Neural progenitor cell (in vitro differentiated cells): ENCODE measurements at places on chromosomes 7 and 10. TPM values are rescaled to one million over a fixed set of nuclear protein-coding genes. Genes with fewer than 3 reads are reported as not detected.

Gene OR9A2
- total RNA-seq = not detected in 2 replicates

Gene GPR85
- 1.2 and 3.0 TPM in 2 replicates for total RNA-seq

Gene FZD1
- total RNA-seq = 5.1 and 10.9 TPM in 2 replicates

Gene ZNF862
- 5.9 and 12.6 TPM in 2 replicates for total RNA-seq

Gene AKR1C4
- not detected in 2 replicates for total RNA-seq

Gene CNOT4
- total RNA-seq = 19.1 and 21.4 TPM in 2 replicates

Gene AGR3
- total RNA-seq = not detected in 2 replicates

Gene CPA4
- total RNA-seq = not detected in 2 replicates

Gene TUBB8
- 1.9 and 4.3 TPM in 2 replicates for total RNA-seq

Gene SPDYE3
- not detected in 2 replicates for total RNA-seq

DNA sequence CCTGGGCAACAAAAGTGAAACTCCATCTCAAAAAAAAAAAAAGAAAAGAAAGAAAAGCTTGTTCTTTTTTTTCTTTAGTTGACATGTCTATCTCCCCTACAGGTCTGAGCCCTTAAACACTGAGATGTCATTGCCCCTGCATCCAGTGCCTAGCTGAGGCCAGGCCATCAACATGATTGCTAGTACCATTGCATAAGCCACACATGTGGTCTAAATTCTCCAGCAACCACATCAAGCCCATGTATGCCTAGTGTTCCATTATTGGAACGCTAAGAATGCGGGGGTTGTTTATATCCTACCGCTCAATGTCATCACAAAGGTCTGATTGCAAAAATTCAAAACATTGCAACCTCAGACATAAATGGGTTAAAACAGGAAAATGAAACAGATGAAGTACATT is 62.7 kb downstream of the NPTX2 start:
- no peak for DNase-seq
- no peak overlapping the region for H3K27ac ChIP-seq
- no peaks in the 10 kb centered on the region for H3K4me1 ChIP-seq
- peaks cover 11% of the 10 kb centered on the region for H3K27me3 ChIP-seq
- H3K4me3 ChIP-seq = no peak overlapping the region

GRCh38 chr10:14240253-14241189 is 90.2 kb downstream of the FRMD4A start:
- H3K4me3 ChIP-seq = no peak overlapping the region
- no peak overlapping the region for H3K27ac ChIP-seq
- peaks cover 3% of the 10 kb centered on the region for H3K27me3 ChIP-seq
- H3K36me3 ChIP-seq = no peaks in the 10 kb centered on the region
- no peaks in the 10 kb centered on the region for H3K4me1 ChIP-seq

DNA sequence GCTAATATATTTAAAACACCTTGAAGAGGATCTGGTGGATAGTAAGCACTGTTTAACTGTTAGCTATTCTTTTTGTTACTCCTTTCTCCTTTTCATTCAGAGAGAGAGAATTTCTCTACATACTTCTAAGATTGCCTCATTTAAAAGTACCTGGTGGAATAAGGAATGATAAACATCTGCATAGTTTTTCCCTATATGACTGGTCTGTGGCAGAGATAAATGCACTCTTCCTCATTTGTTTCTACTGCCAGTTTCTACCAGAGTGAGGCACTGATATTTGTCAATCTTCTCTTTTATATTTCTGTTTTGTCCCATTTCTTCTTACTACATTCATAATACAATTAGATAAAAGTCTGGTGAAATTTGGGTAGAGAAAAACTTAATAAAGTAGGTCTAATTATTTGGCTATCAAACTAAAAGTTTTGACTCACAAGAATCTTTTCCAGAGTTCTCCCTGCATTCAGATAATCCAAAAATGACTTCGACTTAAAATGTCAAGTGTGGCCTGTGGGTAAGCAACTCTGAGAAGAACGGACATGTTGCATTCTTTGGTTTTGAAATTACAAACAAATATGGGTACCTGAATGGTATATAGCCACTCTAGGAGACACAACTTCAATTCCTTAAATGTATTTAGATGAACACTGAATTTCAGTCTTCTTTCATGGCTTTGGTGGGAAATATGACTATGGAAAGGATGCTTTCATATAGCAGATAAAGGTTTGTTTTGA is 38.8 kb downstream of the RNLS start:
- H3K27ac ChIP-seq = no peak overlapping the region
- peaks cover 11% of the 10 kb centered on the region for H3K4me1 ChIP-seq
- H3K27me3 ChIP-seq = no peaks in the 10 kb centered on the region
- no peaks in the 10 kb centered on the region for H3K36me3 ChIP-seq
- no peak for DNase-seq

GRCh38 chr7:131194070-131194865 is 133.4 kb upstream of the MKLN1 start:
- DNase-seq = no peak
- no peaks in the 10 kb centered on the region for H3K36me3 ChIP-seq
- no peaks in the 10 kb centered on the region for H3K27me3 ChIP-seq
- no peak overlapping the region for H3K27ac ChIP-seq
- H3K4me3 ChIP-seq = no peak overlapping the region
- H3K4me1 ChIP-seq = peaks cover 10% of the 10 kb centered on the region

DNA sequence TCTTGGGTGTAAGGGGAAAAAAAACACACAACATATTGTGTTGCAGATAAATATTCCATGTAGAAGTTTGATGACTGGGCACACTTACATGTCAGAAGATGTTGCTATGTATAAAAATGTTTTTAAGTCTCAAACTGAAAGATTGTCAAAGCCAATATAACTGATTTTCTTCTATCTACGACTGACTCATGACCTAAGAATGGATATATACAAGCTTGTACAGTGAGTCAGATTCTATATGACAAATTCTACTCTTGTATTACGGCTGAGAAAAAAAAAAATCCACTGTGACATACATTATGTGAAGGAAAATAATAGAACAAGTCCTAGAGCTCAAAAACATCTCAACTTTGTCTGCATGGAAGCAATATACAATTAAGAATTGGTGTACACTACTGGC is 343.0 kb upstream of the PCDH15 start:
- H3K4me3 ChIP-seq = no peak overlapping the region
- H3K36me3 ChIP-seq = no peaks in the 10 kb centered on the region
- H3K4me1 ChIP-seq = no peaks in the 10 kb centered on the region
- no peak for DNase-seq
- no peak overlapping the region for H3K27ac ChIP-seq

GRCh38 chr7:63014792-63015191 is 983.9 kb upstream of the ZNF722 start:
- H3K27me3 ChIP-seq = no peaks in the 10 kb centered on the region
- no peak overlapping the region for H3K4me3 ChIP-seq
- no peaks in the 10 kb centered on the region for H3K4me1 ChIP-seq
- no peaks in the 10 kb centered on the region for H3K36me3 ChIP-seq

DNA sequence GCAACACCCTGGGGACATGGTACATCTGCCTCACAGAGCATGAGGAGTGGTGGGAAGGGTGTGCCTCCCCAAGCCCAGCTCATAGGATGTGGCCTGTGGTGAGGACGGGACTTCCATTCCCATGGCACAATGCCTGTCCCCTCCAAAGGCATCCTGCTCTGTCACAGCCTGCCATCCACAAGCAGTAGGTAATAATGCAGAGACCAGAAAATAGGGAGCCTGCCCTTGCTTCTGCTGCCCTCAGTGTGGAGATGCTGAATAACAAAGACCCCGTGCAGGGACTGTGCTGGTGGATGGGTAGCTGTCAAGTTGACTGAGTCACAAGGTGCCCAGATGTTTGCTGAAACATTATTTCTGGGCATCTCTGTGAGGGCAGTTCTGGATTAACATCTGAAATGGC is 199.9 kb upstream of the GRB10 start:
- peak; percentile 26 for DNase-seq
- H3K27ac ChIP-seq = no peak overlapping the region
- H3K4me1 ChIP-seq = peaks cover 7% of the 10 kb centered on the region
- H3K36me3 ChIP-seq = no peaks in the 10 kb centered on the region
- H3K27me3 ChIP-seq = no peaks in the 10 kb centered on the region
- no peak overlapping the region for H3K4me3 ChIP-seq

DNA sequence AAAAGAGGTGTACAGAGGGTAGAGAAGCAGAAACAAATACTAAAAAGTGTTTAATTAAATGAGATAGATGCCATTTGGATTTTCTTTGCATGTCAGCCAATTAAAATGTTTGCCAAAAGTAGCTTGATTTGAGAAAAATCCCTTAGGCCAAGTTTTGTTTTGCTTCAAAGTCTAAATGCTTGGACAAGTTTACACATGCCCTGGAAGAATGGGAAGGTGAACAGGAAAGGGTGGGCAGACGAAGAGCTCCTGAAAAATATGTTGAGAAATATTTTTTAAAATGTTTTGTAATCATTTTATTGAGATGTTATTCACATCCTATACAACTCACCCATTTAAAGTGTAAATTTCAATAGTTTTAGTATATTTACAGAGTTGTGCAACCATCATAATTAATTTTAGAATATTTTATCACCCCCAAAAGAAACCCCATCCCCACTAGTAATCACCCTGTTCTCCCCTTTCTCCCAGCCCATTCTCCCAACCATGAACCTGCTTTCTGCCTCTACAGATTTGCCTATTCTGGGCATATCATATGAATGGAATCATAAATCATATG is 98.5 kb upstream of the ANK3 start:
- H3K4me3 ChIP-seq = no peak overlapping the region
- no peaks in the 10 kb centered on the region for H3K4me1 ChIP-seq
- DNase-seq = no peak

GRCh38 chr10:115932099-115932498 is 340.9 kb downstream of the GFRA1 start:
- H3K4me1 ChIP-seq = no peaks in the 10 kb centered on the region
- no peaks in the 10 kb centered on the region for H3K27me3 ChIP-seq
- H3K4me3 ChIP-seq = no peak overlapping the region
- no peak for DNase-seq
- H3K36me3 ChIP-seq = no peaks in the 10 kb centered on the region

GRCh38 chr7:29754874-29755490 is 51.3 kb upstream of the WIPF3 start:
- no peaks in the 10 kb centered on the region for H3K27me3 ChIP-seq
- H3K4me3 ChIP-seq = no peak overlapping the region
- H3K4me1 ChIP-seq = peaks cover 5% of the 10 kb centered on the region
- no peak for DNase-seq
- no peaks in the 10 kb centered on the region for H3K36me3 ChIP-seq

GRCh38 chr7:114414156-114415063 is at the start of gene FOXP2:
Gene FOXP2 (plus strand): TSS chr7:114414815. CDS start chr7:114426512, 11,697 bp downstream.
- no peaks in the 10 kb centered on the region for H3K36me3 ChIP-seq
- no peak within 1 kb of the TSS for H3K27ac ChIP-seq
- H3K4me3 ChIP-seq = no peak within 1 kb of the TSS
- peaks cover 11% of the 10 kb centered on the region for H3K4me1 ChIP-seq

DNA sequence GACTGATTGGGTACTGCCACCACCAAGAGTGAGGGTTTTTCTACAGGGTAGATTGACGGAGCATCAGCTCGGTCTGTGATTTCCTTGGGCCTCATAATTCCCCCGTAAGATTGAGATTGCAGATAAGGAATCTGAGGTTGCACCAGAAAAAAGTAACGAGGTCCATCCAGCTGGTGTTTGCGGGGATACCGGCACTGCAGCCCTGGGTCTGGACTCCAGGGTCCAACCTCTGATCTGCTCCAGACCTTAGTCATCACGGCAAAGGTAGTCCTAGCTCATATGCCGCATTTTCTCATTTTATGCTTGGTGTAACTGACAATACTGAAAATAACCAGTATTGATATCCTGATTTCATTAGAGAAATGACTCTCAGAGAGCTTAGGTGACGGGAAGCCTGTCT is 3.9 kb downstream of the CARD11 start:
- no peak for DNase-seq
- H3K4me3 ChIP-seq = no peak overlapping the region
- peaks cover 10% of the 10 kb centered on the region for H3K4me1 ChIP-seq
- no peaks in the 10 kb centered on the region for H3K36me3 ChIP-seq
- no peak overlapping the region for H3K27ac ChIP-seq

DNA sequence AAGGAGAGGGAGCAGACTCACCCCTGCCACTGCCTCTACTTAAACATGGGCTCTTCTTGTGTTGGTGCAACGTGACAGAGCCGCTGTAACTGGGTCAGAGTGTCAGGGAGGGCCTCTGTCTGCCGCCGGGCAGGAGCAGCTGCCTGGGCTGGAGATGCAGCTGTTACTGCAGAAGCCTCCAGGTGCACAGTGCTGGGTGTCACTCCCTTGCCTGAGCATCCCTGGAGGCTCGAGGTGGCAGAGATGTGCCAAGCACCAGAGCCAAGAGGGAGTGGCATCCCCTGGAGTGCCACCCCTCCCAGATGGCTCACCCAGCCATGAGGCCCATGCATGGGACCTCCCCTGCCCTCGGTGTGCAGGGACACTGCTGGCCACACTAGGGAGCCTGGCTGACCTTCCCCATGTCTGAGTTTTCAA is 145.7 kb downstream of the PRPF18 start:
- no peak overlapping the region for H3K4me3 ChIP-seq
- H3K27ac ChIP-seq = no peak overlapping the region
- H3K27me3 ChIP-seq = no peaks in the 10 kb centered on the region
- H3K36me3 ChIP-seq = no peaks in the 10 kb centered on the region

DNA sequence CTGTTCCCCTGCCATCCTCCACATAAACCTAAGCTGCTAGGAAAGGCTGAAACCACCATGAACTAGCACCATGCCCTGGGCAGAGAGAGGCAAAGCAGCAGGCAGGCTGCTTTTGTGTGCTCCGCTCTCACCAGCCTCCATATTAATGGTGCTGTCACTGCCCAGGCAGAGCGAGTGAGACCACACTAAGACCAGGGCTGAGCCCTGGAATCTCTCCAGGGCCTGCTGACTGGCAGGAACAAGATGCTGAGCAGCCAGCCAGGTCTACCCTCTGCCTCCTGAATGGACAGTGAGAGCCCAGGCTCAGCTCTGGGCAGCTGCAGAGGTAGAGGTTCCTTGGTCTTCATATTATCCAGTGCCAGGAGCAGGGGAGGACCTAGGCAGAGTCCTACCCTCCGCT is 1.6 kb upstream of the CRHR2 start:
- DNase-seq = no peak
- no peak overlapping the region for H3K4me3 ChIP-seq
- no peaks in the 10 kb centered on the region for H3K36me3 ChIP-seq
- H3K4me1 ChIP-seq = peaks cover 16% of the 10 kb centered on the region
- peaks cover 48% of the 10 kb centered on the region for H3K27me3 ChIP-seq

DNA sequence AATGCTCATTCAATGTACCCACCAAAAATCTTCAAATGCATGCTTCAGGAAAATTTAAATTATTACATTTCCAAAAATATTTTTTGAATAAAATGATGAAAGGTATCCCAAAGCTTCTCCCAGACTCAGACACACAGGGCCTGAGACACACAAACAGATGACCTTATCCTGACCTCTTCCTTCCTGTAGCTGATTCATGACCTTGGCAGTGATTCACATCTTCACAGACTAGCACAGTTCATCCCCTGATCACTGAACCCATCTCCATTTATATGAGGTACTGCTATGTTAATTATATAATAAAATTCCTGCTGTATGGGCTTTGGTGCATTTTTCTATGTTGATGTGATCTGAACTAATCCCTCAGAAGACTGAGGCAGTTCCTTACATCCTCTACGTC is 265.0 kb upstream of the GLI3 start:
- no peak overlapping the region for H3K27ac ChIP-seq
- no peaks in the 10 kb centered on the region for H3K36me3 ChIP-seq
- no peak overlapping the region for H3K4me3 ChIP-seq
- H3K4me1 ChIP-seq = no peaks in the 10 kb centered on the region
- DNase-seq = no peak
